ENCODE measurements at places on chromosomes 7 and 10. TPM values are rescaled to one million over a fixed set of nuclear protein-coding genes. Genes with fewer than 3 reads are reported as not detected.
A peak's percentile ranks its signal among the peaks of the same experiment; 100 is the strongest.

Gene ACSM6
- polyA plus RNA-seq: not detected

Gene AQP1
- 0.50 TPM for polyA plus RNA-seq

Gene CNPY1
- polyA plus RNA-seq: not detected

Gene SPDYE6
- not detected for polyA plus RNA-seq

Gene CLCN1
- polyA plus RNA-seq: 0.03 TPM

Gene CALHM1
- not detected for polyA plus RNA-seq

Gene CYP3A5
- 2.3 TPM for polyA plus RNA-seq

Gene SORBS1
- 0.73 TPM for polyA plus RNA-seq

Gene MMP21
- polyA plus RNA-seq: 0.04 TPM

Gene CALCR
- not detected for polyA plus RNA-seq

GRCh38 chr10:117217196-117217761 lies 20.0 kb downstream of the KCNK18 start:
- peak; percentile 24 for DNase-seq

DNA sequence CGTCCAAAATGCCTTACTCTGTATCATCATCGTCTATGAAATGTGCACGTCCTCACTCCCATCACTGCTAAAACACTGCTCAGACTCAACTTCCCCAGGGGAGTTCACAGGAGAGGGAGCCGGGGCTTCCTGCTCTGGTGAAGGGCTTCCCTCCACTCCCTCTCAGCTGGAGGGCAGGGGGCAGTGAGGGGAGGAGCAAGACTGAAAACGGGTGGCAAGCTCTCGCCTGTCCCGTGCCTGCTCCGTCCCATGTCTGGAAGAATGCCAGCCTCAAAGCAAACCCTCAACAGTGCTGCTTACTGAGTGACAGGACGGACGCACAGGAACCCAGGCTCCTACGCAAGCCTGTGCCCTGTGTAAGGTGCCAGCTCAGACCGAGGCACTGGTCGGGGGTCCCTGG lies 25.1 kb downstream of the PRKAG2 start:
- DNase-seq: no peak

DNA sequence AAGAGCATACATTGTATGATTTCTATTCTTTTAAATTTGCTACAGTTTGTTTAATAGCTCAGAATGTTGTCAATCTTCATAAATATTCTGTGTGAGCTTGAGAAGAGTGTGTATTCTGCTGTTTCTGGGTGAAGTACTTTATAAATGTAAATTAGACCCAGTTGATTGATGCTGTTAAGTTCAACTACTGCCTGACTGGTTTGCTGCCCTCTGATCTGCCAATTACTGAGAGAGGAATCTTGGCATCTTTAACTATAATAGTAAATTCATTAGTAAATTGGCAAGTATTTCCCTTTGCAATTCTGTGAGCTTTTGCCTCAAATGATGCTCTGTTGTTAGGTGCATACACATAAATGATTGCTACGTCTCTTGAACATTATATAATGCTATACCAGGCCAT lies 255.1 kb upstream of the PLXDC2 start:
- DNase-seq: no peak

DNA sequence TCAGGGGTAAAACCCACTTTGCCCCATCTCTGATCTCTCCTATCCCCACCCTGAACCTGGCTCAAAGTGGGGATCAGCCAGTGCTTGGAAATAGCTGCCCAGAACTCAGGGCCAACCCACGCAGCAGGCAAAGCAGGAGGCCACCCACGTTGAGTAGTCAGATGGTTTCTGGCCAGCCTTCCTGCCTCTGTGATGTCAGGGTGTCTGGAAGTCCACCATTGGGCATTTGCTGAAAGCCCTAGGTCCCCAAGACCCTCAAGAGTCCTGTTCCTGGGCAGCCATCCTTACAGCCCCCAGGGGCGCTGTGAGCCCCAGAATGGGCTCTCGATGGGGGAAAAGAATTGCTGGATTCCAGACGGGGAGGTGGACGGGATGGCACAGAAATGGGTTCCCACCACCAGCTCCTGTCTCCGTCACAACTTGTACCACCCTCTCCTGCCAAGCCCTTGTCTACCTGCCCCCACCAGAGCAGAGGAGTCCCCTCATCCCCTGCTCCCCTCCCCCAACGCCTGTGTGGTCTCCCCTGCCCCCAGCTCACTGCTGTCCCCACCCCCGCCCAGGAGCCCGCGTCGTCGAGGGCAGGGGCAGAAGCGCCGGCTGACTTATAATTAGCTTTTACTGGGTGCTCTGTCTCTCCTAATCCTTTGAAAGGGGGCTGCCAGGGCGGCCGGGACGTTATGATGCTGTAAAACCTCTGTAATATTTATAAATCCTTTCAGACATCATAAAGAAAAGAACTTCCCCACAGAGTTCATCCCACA lies 3.9 kb downstream of the MYL10 start:
- DNase-seq: no peak

- DNase-seq: no peak
Measured at GRCh38 chr7:115499956-115500355, 530.6 kb downstream of the TFEC start.

DNA sequence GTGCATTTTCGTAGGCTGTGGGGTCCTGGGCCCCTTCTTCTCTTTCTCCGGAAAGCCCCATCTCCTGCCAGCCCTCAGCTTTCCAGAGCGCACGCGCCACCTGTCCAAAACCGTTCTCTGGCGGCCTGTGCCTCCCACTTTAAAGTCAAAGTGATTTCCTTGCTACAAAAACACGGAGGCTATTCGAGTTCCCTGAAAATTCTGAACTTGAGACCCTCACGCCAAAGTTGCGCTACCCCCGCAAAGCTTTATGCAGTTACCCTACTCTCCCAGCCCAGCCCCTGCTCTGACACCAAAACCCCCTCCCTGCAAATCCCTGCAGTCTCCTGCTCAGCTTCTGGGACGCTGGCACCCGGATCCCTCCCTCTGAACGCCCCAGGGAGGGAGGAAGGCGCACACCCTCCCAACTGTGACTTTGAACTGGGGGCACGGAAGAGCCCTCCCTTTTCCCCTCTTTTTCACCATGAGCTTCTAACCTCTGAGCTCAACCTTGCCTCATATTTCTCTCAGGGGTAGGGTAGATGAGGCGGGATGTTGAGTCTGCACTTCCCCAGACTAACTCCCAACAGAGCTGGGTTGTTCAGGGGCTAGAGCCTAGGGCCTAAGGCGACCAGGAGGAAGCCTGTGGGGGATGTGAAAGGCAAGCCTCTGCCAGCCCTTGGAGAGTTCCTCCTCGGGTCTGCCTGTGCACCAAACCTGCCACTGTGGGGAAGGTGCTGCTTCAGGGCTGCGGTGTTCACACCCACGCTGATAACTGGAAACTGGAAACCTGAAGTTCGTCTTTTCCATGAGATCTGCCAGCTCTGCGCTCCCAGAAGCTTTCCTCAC lies 2.7 kb upstream of the PAX4 start:
- DNase-seq: no peak

GRCh38 chr10:78905957-78906308 lies 162.8 kb upstream of the ZMIZ1 start:
- DNase-seq: no peak

- no peak for DNase-seq
Measured at GRCh38 chr7:37382546-37383088, 66.0 kb downstream of the ELMO1 start.

Data from A549 (cell line).